ENCODE measurements at places on chromosomes 12 and 14.

GRCh38 chr12:56221232-56221756 is 428 bp downstream of the RNF41 start:
- DNase-seq: peak; percentile 67

- DNase-seq: no peak
Measured at GRCh38 chr12:122049827-122050226, 28.1 kb downstream of the BCL7A start.

- no peak for DNase-seq
Measured at GRCh38 chr12:65384240-65384639, 105.8 kb downstream of the MSRB3 start.

- DNase-seq: peak; percentile 67
Measured at GRCh38 chr14:32913725-32914124, 25.0 kb upstream of the NPAS3 start.

DNA sequence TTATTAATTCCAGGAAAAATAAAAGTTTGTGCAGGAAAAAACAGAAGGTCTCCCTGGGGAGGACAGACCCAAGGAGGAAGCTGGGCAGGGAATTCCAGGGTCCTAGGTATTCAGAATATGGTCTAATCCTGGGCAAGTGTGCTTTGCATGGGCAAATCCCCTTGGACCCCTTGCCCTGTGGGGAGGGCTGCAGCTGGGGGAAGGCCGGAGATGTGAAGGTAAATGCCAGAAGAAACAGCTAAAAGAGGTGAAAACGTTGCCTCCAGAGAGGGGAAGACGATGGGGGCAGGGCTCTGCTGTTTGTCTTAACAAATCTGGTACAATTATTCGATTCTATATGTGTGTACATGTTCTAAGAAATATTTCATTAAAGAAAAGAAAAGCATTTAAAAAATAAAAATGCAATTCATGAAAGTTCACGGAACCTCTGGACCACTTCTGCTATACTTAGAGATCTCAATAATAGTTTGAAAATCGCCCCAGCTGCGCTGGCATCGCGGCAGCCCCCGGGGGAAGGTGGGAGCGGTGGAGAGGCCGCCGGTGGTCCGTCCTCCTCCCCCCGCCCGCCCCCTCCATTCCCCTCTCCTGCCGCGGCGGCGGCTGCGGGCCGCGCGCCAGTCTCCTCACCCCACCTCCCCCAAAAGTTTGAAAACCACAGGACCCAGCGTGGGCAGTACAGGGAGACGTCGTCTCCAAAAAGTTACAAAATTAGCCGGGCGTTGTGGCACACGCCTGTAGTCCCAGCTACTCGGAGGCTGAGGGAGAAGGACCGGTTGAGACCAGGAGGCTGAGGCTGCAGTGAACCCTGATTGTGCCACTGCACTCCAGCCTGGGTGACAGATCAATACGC is 1.5 kb upstream of the PRPF40B start:
- DNase-seq: no peak

Measured in Ammon's horn (tissue), 1 donor.